ENCODE measurements at places on chromosomes 4 and X.

- DNase-seq, result no peak
These were observed 92.5 kb upstream of the MAMLD1 start for GRCh38 chrX:150270622-150271021.

DNA sequence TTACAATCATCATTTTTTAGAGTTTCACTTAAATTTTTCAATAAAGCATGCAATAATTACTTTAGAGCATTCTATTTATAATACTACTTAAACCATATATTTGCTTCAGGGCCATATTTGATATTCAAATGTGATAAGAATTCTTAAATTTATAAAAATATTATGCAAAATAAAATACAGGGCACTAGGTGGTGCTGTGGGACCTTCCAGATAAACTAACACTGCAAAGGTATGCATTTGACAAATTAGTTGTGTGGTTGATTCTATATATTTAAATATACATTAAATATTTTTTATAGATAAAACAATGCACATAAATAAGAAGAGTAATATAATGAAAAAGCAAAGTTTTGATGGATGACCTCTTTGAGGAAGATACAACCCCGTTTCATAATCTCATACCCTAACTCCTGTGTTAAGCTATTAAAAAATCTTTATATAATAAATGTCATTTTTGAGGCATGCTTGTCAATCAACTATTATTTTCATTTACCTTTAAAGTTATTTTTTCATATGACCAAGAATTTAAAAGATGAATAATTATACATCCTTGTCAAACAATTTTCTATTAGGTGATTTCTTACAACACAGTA, 128.4 kb downstream of the REELD1 start:
- no peak for DNase-seq

GRCh38 chrX:43018031-43018430, 240.1 kb upstream of the PPP1R2C start:
- DNase-seq, result no peak

GRCh38 chr4:51844153-51845054, 1.5 kb downstream of the DCUN1D4 start:
- peak; percentile 82 for DNase-seq

DNA sequence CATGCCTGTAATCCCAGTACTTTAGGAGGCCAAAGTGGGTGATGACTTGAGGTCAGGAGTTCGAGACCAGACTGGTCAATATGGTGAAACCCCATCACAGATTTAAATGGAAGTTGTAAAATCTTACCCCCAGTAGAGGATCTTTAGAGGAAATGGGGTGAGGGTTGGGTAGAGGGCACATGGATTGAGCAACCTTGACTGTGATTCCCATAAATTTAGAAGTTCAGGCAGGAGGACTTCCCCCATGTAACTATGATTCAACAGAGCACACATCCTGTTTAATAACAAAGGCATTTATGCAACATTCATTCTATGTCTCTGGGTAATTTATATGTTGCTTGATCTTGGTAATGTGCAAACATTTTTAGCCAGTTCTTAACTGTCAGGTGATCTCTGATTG, 143.1 kb downstream of the RBM47 start:
- DNase-seq, result no peak

- no peak for DNase-seq
These were observed 316.7 kb downstream of the ARHGAP10 start for GRCh38 chr4:148048598-148048997.

GRCh38 chr4:102168580-102168979, 176.7 kb downstream of the SLC39A8 start:
- no peak for DNase-seq

DNA sequence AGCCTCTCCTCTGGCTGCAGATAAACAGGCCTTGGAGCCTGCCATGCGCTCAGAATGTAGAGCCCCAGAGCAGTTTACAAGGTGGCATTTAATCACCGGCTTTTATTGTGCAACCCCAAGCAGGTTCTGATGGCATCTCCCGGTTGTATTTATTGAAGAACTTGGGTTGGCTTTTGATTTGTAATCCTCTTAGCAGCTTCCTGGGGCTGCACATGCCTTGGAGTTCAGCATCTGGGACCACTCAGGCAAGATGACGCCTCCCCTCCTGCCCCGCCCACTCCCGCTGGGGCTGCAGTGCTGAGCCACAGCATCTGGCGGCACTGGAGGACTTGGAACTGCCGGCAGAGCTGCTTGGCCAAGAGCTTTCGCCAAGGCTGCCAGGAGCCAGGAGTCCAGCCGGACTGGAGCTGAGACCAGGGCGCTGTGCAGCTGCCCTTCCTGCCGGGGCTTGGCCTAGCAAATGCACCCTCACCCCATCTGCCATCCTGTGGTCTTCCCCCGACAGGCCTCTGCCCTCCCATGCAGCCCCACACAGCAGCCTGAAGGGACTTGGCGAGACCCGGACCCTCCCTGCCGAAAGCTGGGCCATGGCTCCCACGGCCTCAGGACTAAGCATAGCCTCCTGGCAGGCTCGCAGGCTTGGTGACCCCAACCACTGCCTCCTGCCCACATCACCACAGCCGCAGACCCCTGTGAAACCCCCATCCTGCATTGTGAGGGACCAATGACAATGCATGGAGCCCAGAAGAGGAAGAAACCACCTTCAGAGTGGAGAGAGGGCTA, 5.4 kb downstream of the HTRA3 start:
- DNase-seq, result no peak

DNA sequence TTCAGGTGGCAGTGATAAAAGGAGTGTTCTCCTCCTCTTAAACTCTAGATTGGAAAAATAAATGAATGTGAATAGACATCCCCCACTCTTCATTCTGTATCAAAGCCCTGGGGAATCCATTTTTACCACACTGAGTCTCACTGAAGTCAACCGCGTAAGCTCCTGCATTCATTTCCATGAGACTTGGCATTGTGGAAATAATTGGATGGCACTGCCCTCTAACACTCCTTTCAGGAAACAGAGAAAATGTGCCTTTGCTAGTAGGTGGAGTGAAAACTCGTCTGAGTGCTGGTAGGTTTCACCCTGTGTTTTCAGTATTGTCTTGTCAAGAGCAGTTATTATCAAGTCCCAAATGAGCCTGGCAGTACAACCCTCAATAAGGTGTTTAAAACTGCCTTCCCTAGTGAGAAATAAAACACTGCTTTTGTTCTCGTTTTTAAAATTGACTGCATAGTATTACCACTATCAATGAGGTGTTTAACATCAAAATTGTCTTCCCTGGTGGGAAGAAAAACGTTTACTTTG, 9.7 kb upstream of the CDKN2AIP start:
- no peak for DNase-seq

- DNase-seq, result no peak
These were observed 52.7 kb upstream of the BCOR start for GRCh38 chrX:40150503-40150902.

GRCh38 chr4:145315811-145316225, 135.4 kb upstream of the OTUD4 start:
- DNase-seq, result no peak

GRCh38 chr4:137129441-137129840, 402.9 kb downstream of the PCDH18 start:
- no peak for DNase-seq

GRCh38 chrX:72029483-72030411, 102.0 kb downstream of the RTL5 start:
- DNase-seq, result no peak

GRCh38 chr4:75385106-75385505, 129.1 kb downstream of the RCHY1 start:
- DNase-seq, result no peak

- DNase-seq, result no peak
These were observed 29.7 kb upstream of the PPP2R2C start for GRCh38 chr4:6502147-6502546.

GRCh38 chrX:136745215-136746173, 35.2 kb downstream of the ARHGEF6 start:
- no peak for DNase-seq

DNA sequence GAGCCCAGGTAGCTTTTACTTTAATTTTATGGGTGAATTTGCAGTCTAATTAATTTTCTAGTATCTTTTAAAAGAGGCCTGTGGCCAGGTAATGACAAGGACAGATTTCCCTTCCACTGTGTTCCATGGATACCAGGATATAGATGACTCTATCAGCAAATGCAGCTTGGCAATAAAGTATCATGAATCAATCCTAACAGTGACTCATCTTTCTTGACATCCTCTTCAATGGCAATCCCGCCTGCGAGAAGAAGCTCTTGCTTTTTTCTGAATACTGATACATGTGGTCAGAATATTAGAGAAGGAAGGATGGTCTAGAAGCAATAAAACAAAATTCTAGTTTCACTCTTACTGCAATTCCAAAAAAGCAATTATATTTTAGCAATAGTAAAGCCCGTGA, 267.8 kb downstream of the DTHD1 start:
- no peak for DNase-seq
